Endothelial cell of coronary artery (primary cell): ENCODE measurements at places on chromosomes 12 and 14. TPM values are rescaled to one million over a fixed set of nuclear protein-coding genes. Genes with fewer than 3 reads are reported as not detected.

Gene MSRB3
- total RNA-seq, result 27.6 and 52.5 TPM in 2 replicates

Gene BHLHE41
- total RNA-seq, result 0.09 and 0.19 TPM in 2 replicates

Gene OR6C74
- not detected in 2 replicates for total RNA-seq

Gene OR6C2
- not detected in 2 replicates for total RNA-seq

Gene CD4
- 0.09 TPM in 1 of 2 replicates, not detected in the other for total RNA-seq

Gene HECTD4
- total RNA-seq, result 15.6 and 25.5 TPM in 2 replicates

Gene FOXG1
- under 0.01 TPM in 1 of 2 replicates, not detected in the other for total RNA-seq

Gene MMP14
- 236 and 368 TPM in 2 replicates for total RNA-seq

Gene RHOJ
- total RNA-seq, result 96.6 and 112 TPM in 2 replicates

Gene POTEM
- not detected in 2 replicates for total RNA-seq

Gene HCAR1
- under 0.01 TPM in 2 replicates for total RNA-seq

Gene ADSS1
- 1.4 and 7.4 TPM in 2 replicates for total RNA-seq

Gene PLEKHH1
- total RNA-seq, result 0.27 and 0.38 TPM in 2 replicates

Gene TM9SF1
- 38.6 and 53.6 TPM in 2 replicates for total RNA-seq

Gene SYCP3
- 0.09 and 0.19 TPM in 2 replicates for total RNA-seq

Gene MYO1H
- not detected in 2 replicates for total RNA-seq
